ENCODE measurements at places on chromosomes 6 and 20.

DNA sequence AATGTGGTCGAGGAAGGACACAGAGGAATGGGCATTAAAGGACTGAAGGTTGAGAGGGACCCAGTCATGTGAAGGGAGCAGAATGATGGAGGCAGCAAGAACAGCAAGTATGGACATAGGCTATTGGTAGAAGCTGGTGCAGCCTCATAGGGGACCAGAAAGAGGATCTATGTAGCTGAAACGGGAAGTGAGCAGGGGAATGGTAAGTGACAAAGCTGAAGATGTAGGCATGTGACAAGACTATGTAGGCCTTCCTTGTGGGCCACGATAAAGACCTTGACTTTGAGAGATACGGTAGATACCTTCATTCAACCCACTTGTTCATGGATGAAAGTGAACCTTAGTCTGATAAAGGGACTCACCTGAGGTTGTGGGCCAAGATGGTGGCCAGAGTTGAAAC lies 3.5 kb downstream of the CTNNBL1 start:
- no peak for DNase-seq

- DNase-seq = peak; percentile 18
Measured at GRCh38 chr6:166105341-166106075, 62.1 kb downstream of the TBXT start.

- no peak for DNase-seq
Measured at GRCh38 chr20:50629670-50630045, 61.7 kb downstream of the RIPOR3 start.

GRCh38 chr6:152671171-152671570 lies 26.5 kb upstream of the MYCT1 start:
- no peak for DNase-seq

DNA sequence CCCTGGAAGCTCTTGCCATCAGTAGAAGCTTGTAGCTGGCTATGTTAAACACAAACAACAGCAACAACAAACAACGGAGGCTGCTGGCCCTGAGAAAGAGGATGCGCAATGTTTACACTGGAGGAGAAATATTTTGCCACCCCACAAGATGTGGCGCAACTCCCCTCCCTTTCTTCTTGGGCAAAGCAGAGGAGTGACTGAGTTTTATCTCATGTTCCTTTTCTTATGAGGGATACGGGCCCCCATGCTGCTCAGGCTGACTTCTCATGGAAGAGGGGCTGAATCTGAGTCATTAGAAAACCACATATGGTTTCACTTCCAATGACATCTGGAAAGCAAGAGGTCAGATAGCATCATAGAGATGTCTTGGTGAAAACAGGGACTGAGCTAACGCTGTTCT lies 75.9 kb upstream of the HDDC2 start:
- no peak for DNase-seq

GRCh38 chr20:50120935-50121693 lies 8.2 kb upstream of the UBE2V1 start:
- peak; percentile 67 for DNase-seq
